ENCODE measurements at places on chromosomes 5 and 9. TPM values are rescaled to one million over a fixed set of nuclear protein-coding genes. Genes with fewer than 3 reads are reported as not detected.

- DNase-seq: no peak
These were observed 2.5 kb downstream of the LHX6 start for GRCh38 chr9:122226142-122226757.

DNA sequence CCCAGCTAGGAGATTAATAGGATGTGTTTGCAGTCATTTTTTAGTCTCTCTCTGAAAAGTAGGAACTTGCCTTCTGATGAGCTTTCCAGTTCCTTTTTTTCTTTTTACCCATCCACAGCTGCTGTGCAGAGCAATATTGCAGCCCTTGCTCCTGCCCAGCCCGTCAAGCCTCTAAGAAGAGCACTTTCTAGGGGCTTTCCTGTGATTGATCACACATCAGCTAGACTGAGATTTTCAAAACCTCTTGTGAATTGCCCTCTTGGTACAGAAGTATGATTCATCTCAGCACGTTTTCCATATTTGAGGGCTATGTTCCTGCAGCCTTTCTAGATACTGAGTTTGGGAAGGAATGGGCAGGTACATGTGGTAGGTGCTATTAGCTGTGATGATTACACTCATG is 93.9 kb downstream of the GALNT10 start:
- no peak for DNase-seq

- no peak for DNase-seq
These were observed 282.9 kb downstream of the SLF1 start for GRCh38 chr5:94901191-94901979.

DNA sequence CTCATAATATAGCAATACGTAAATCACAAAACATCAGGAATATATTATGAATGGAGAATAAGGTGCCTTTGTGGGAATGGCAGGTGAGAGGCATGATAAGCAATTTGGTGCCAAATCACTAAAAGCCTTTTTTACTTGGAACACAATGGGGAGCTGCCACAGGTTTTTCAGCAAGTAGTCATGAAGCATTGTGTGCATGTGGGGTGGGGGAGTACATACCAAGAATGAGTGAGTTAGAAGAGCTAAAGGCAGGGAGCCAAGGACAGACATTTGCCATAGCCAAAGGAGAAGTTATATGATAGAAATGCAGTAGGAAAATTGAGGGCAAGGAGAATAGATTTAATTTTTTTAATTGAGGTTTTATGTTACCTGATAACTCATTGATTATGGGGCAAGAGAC is 445.0 kb upstream of the SMC2 start:
- DNase-seq: no peak

- no peak for DNase-seq
These were observed 5.0 kb upstream of the CXXC5 start for GRCh38 chr5:139642891-139643871.

DNA sequence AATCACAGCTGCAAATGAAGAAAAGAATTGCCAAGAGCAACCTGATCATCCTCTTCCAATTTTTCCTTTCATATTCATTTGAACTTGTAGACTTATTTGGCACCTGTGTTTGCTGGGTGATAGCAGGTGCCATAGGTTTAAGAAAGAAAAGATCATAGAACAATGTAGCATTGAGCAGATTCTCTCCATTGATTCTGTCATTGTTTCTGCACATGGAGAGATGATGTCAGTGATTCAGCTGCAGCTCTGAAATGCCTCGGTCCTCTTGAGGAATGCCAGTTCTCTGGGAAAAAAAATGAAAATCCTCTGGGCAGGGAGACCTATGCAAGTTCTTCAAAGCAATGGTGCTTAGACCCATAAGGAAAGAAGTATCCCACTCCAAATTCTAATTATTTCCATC is 418.1 kb upstream of the KLF4 start:
- no peak for DNase-seq

DNA sequence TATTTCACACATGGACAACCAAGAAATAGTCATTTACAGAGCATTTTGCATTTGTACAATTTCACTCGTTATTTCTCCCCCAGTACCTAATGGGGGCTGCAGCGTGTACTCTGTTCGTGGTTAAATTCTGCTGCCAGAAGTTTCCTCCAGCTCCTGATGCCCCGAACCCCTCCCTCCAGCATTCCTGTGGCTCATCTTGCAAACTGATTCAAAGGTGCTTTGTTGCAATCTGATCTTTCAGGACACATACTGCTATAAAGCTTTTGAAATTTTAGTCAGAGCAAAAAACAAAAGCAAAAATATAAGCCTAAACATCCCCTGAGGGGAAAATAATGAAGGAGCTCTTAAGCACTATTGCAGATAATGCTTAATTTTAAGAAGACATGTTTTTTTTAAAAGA is 27.7 kb downstream of the UBLCP1 start:
- DNase-seq: no peak

DNA sequence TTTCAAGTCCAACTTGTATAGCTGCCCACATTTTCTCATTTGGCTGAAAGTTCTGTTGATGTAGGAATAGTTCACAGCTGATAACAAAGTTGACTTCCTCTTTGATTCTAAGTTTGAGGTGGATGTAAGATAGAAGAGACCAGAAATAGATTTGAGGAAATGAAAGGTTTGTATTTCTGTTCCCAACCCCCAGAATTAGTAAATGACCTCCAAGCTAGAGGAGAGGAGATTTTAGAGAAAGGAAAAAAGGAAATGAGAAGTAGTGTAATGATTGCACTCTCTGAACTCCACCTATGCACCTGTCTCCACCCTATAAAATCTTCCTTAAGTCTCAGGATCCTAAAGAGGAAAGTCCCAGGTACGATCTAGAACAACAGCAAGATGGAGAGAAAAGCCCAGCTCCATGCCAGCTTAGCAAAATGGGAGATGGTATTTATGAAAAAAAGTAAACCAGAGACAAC is 130.4 kb upstream of the POC5 start:
- no peak for DNase-seq

- DNase-seq: peak; percentile 8
These were observed 254.1 kb upstream of the IRX4 start for GRCh38 chr5:2136728-2137333.

- no peak for DNase-seq
These were observed 5.9 kb downstream of the LPCAT1 start for GRCh38 chr5:1517838-1518237.

DNA sequence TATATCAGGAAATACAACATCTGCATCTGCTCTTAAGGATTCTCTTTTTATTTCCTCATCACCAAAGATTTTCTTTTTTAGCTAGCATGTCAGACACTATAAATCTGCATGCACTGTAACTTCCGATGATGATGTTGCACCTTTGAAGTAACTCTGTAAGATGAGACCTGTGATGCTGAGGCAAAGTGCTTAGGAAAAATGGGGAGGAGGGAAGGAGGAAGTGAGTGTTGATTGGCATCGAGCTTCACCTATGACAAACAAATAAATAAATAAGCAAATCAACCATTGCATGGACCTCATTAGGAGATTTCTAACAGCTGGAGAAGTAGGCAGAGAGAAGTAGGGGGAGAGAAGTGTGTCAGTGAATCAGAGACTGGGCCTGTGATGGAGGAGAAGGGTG is 52.6 kb downstream of the ENC1 start:
- no peak for DNase-seq

DNA sequence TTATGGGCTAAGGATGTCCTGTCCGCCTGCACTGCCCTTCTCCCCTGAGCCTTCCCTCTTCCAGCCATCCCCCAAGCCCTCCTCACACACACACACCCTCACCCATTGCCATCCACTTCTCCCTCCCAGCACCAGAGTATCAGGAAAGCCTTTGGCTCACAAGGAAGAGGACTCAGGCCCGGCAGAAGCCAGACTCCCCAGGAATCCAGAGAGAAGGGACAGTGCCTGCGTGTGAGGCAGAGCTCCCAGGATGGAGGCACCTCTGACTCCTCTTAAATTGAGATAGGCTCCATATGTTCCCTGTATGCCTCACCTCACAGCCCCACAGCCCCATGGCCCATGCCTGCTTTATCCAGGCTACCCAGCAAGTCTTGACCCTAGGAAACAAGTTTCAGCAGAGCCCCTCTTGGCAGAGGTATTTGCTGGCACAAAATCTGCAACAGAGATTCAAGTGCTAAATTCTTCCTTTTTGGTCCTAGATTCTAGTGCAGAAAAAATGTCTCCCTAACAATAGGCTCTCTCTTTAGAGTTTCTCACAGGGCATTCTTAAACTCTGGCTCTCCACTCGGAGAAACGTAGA is 761 bp downstream of the IL17B start:
- no peak for DNase-seq

GRCh38 chr5:66168226-66168625 is 24.1 kb downstream of the SREK1 start:
- DNase-seq: no peak

DNA sequence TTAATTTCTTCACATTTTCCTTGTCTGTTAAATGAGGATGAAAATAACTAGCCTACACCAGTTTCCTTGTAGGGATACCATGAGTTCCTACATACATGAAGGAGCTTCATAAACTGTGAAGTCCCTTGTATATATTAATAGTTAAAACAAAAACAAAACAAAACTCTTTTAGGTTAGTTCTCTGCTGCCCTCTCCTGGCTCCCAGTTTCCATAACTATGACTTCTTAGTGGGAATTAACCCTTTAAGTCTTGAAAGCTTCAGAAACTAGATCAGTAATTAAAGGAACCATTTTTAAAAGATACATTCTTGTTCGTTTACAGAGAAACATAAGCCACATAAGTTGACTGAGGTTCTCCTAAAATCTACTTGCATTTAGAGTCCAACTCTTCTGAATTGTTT is 500.0 kb upstream of the C9orf72 start:
- DNase-seq: peak; percentile 5

DNA sequence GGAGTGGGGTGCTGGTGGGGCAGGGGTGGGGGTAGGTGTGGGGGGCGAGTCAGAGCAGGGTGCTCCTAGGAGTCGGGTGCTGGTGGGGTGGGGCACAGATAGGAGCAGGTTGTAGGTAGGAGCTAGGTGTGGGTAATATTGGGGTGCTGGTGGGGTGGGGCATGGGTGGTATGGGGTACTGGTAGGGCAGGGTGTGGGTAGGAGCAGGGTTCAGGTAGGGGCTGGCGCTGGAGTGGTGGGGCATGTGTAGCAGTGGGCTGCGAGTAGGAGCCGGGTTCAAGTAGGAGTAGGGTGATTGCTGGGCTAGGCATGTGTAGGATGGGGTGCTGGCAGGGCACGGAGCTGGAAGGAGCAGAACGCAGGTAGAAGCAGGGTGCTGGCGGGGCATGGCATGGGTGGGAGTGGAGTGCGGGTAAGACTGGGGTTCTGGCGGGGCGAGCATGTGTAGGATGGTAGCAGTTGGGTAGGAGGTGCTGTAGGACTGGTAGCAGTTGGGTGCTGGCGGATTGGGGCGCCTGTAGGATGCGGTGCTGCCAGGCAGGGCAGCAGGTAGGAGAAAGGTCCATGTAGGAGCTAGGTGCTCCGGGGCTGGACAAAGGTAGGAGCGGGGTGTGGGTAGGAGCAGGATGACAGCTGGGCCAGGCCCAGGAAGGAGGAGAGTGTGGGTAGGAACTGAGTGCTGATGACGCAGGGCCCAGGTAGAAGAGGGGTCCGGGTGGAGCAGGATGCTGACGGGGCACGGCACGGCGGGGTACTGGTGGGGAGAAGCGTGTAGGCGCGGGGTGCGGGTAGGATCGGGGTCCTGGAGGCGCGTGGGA is 105.5 kb upstream of the SIMC1 start:
- no peak for DNase-seq

DNA sequence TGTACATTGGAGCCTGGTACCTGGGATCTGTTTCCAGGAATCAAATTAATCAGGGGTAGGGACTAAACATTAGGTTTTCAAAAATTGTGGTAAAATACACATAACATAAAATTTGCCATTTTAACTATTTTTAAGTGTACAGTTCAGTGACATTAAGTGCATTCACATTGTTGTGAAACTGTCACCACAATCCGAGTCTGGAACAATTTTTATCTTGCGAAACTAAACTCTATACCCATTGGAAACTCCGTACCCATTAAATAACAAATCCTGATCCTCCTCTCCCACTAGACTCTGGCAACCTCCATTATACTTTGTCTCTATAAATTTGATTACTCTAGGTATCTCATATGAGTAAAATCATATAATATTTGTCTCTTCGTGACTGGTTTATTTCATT is 486.2 kb downstream of the GADD45G start:
- no peak for DNase-seq

- DNase-seq: no peak
These were observed 16.4 kb upstream of the OMD start for GRCh38 chr9:92440751-92441046.

- DNase-seq: peak; percentile 76
These were observed 2.5 kb downstream of the TNPO1 start for GRCh38 chr5:72818866-72819534.

DNA sequence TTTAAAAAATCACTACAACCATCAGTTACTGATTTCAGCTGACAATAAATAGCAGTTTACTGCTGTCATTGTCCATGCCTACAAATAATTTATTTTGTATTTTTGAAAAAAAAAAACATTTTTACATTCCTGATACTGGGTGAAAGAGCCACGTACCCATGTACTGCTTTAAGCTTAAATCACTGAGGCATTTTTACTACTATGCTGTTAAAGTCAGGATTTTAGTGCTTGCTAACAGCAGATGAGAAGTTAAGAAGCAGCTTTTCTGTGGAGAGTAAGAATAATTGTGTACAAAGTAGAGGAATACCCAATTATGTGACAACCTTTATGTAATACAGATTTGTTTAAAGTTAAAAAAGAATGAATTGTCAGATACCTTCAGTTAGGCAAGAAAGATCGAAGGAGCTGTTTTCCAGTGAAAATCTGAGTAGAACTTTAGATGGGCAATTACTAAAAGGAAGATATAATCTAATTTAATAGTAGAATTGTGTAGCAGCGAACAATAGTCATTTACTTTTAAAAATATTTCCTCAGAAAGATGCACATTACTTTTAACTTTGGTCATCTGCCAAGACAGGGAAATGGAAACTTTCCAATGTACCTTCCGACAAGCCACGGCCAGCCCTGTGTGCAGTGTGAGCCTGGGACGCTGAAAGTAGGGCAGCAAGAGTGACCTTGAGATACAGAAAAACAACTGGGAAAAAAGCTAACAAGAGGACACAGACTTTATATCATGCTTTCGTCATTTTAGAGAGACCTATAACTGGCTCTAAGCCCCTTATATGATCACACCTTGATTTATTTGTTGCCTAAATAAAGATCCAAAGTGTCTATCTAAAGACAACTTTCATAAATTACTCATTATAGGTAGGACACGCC is 39.9 kb downstream of the RHOBTB3 start:
- no peak for DNase-seq

DNA sequence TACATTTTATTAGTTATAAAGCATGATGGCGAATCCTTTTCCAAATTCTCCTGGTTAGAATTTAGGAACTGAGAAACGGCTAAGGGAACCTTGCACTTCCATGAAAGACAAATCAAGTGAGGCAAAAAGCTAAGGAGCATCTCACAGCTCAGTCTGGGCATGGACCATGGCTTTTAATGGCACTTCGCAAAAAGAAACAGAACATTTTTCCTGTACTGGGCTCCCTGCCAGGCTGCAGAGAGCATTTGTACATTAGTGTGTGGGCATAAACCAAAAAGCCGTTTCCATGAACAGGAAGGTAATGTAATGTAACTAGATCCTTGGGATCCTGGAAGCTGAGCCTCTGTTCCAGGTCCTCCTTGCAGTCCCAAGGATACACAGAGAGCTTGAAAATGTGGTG is 354.2 kb downstream of the MRPS30 start:
- no peak for DNase-seq

Gene JAK2
- 29.0 TPM for total RNA-seq

Gene PCDHGA5
- total RNA-seq: not detected

Gene DND1
- total RNA-seq: 2.9 TPM

Gene ANKDD1B
- not detected for total RNA-seq

Gene IL13
- 4.8 TPM for total RNA-seq

Gene SLC36A3
- total RNA-seq: not detected

Gene DNAH5
- not detected for total RNA-seq

Gene SMIM3
- total RNA-seq: 8.6 TPM

Gene BARHL1
- not detected for total RNA-seq

Gene SIT1
- 99.9 TPM for total RNA-seq

Gene ENDOG
- total RNA-seq: 23.9 TPM

Gene CSF2
- 61.5 TPM for total RNA-seq

Gene FLT4
- 4.4 TPM for total RNA-seq

Gene TRPM6
- not detected for total RNA-seq

Measured in activated CD8-positive, alpha-beta T cell treated with anti-CD3 and anti-CD28 coated beads for 36 hours (primary cell).